ENCODE measurements at places on chromosomes 1 and 21.
A peak's percentile ranks its signal among the peaks of the same experiment; 100 is the strongest.

- DNase-seq = no peak
Measured at GRCh38 chr1:43492826-43493225, 37.9 kb upstream of the PTPRF start.

DNA sequence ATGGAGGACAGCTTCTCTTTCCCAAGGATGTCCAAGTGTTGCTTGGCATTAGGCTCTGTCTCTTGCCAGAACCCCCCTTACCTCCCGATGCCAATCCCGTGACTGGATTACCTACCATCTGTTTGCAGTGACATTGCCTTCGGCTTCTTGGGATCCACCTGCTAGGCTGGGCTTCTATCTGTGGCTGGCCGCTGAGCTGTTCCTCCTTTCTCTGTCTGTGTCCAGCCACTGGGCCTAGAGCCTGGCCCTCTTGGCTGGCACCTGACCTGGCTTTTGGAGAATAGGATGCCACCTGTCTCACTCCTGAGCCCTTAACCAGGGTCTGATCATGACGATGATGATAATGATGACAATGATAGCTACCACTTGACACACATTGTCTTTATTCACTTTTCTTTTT lies 41.6 kb upstream of the STUM start:
- DNase-seq = no peak

DNA sequence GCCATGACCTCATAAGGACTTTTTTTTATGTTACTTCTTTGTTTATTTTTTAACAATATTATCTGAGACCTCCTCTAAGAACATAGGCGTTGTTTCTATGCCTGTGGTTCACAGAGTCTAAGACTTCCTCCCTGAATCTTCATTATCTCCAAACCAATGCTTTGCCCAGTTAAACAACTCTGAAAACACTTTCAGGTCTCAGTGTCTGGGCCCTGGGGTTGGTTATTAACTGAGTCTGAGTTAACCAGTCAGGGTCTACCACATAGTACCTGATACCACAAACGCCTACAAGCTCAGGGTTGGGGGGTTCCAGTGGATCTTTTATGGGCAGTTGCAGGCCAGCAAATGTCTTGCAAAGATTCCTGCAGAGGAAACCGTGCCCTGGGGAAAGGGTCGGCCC lies 138.2 kb downstream of the AJAP1 start:
- no peak for DNase-seq

DNA sequence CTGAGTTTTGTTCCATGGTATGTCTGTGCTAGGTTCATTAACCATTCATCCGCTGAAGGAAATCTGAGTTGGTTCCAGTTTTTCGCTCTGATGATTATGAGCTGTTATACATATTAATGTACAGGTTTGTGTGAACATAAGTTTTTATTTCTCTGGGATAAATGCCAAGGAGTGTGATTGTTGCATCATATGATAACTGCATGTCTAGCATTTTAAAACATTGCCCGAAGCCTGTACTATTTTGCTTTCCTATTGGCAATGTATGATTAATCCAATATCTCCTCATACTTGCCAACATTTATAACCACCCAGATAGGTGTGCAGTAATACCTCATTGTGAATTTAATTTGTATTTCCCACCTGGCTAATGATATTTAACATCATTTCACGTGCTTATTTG lies 322.7 kb downstream of the ZNF326 start:
- no peak for DNase-seq

- no peak for DNase-seq
Measured at GRCh38 chr1:56404561-56405030, 174.8 kb downstream of the PLPP3 start.

DNA sequence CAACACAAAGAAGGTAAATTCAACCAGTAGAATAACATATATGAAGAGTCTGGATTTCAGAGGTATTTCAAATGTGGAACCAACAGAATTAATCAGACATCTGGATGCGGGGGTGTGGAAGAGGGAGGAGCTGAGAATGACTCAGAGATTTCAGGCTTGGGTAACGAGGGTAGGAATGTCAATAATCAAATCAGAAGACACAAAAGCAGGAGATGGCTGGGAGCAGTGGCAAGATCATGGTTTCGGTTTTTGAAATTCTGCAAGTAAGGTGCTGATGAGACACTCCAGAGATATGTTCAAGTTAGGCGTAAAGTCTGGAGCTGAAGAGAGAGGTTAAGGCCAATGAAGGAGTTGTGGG lies 64.0 kb downstream of the PLPPR5 start:
- DNase-seq = peak; percentile 19

DNA sequence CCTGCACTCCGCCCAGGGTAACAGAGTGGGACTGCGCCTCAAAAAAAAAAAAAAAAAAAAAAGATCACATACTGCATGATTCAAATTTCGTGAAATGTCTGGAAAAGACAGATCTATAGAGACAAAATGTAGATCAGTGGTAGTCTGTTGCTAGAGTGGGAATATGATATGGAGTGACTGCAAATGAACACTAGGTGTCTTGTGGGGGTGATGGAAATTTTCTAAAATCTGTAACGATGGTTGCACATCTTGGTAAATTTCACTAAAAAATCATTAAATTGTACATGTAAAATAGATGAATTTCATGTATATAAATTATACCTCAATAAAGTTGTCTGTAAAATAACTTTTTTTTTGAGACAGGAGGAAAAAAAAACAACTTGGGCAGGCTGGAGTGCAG lies 5.5 kb downstream of the AIDA start:
- DNase-seq = no peak

DNA sequence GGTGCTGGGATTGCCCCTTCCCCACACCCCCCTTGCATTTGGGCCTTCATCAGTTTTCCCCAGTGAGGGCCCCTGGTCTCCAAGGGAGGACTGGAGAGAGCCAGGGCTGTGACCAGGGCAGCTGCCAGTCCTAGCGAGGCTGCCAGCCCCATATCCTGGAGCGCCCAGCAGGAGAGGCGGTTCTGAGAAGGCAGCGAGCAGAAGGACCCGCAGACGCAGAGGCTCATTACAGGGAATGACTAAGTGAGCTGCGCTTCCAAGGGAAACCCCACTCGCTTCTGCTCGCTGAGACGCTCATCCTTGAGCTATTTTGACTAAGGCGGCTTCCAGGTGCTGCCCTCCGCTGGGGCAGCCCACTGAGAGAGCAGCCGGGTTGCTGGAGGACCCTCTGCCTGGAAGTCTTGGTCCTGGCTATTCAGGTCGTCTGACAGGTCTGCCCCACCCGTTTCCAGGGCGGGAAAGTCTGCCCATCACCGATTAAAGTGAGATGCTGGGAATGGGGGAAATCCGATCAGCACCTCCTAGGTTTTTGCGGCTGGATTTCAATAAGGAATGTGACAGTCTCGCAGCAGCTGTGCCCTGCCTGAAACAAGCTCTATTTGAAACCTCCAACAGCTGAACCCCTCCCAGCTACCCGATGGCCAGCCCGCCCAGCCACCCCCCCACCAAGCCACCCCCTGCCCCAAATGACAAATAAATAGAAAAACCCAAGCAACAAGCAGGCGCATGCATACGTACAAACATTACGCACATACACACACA lies 2.8 kb downstream of the KCNN3 start:
- no peak for DNase-seq

GRCh38 chr1:94236630-94237290 lies 624 bp downstream of the ARHGAP29 start:
- DNase-seq = no peak

DNA sequence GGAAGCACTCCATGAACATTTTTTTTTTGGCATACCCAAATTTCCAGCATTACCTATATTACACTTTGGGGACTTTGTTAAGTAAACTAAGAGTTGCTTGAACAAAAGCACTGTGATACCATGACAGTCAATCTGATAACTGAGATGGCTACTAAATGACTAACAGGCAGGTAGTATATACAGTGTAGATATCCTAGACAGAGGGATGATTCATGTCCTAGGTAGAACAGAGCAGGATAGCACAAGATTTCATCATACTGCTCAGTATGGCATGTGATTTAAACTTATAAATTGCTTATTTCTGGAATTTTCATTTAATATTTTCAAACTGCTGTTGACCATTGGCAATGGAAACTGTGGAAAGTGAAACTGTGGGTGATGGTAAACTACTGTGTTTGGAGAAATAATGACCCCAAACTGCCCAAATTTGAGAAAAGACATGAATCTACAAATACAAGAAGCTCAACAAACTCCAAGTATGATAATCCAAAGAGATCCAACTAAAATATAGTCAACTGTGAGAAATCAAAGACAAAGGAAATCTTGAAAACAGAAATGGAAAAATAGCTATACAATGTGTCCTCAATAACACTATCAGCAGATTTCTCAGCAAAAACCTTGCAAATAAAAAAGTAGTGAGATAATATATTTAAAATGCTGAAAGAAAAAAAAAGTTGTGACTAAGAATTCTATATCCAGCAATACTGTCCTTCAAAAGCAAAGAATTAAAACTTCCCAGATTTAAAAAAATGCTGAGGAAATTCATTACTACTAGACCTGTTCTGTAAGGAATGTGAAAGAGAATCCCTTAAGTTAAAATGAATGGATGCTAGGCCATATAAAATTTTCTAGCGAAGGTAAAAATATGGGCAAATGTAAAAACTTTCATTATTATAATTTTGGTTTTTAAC lies 410.4 kb downstream of the DUSP10 start:
- no peak for DNase-seq

GRCh38 chr1:16430606-16431005 lies 6.6 kb downstream of the SPATA21 start:
- DNase-seq = no peak

- DNase-seq = no peak
Measured at GRCh38 chr1:5962265-5963105, 29.7 kb downstream of the NPHP4 start.

Data from activated naive CD4-positive, alpha-beta T cell treated with Interleukin-2 at 50 U/mL for 16 hours (primary cell).